ENCODE measurements at places on chromosomes 5 and 9.

GRCh38 chr9:77854916-77855311 lies 176.7 kb downstream of the GNAQ start:
- DNase-seq, result no peak

DNA sequence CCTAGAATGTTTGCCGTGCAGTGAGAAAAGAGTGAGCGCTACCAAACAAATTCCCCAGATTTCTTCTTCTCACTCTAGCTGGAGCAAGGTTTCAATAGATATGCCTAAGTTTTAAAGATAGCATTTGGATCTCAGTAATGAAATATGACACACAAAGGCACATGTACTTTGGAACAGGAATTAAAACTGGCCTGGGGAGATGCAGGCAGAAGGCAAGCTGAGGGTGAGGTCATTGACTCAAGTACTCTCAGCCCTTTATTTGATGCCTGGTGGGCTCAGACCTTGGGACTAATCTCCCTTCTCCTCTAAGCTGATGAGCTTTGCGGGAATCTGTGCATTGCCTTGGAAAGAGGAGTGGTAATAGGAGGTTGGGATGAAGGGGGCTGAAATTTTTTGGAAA lies 323.3 kb upstream of the SLC30A5 start:
- DNase-seq, result no peak

GRCh38 chr5:145316282-145316681 lies 518.9 kb downstream of the PRELID2 start:
- no peak for DNase-seq

- DNase-seq, result no peak
Observed at GRCh38 chr5:41243558-41243957, 30.2 kb upstream of the C6 start.

- no peak for DNase-seq
Observed at GRCh38 chr9:129497813-129498450, 123.0 kb downstream of the C9orf50 start.

- no peak for DNase-seq
Observed at GRCh38 chr5:155522540-155522939, 509.0 kb downstream of the KIF4B start.

GRCh38 chr9:106887066-106887465 lies 24.1 kb downstream of the ZNF462 start:
- DNase-seq, result no peak
